SK-N-SH (cell line): ENCODE measurements at places on chromosomes 1 and 21.

DNA sequence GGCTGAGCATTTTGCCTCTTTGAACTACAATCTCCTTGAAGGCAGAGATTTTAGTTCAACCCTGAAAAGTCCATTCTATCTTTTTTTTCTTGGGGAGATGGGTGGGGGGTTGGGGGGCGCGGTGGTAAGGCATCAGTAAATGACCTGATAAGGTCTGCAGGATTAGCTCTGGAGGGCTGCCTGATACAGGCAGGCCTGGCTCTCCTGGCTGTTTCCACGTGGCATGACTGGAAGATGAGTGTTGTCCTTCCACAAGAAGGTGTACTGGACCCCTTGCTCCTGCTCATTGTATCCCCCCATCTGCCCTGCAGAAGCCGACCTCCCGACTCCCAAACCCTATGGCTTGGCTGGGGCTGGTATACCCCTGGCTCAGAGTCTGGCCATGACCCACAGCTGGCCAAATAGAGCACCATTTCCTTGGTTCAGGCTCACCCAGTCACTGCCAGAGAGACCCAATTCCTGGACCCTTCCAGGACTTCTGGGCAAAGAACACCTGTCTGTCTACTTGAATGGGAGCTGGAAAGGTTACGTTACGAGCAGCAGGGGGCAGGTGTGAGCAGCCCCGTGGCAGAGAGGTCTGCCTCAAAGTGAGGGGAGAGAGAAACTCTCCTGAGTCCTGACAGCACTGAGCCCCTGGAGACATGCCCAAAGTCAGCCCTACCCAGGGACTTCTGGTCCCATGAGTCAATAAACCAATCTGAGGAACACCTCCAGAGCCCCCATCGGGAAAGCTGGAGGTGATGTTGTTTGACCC, 17.0 kb downstream of the DHRS3 start:
- peak; percentile 44 for DNase-seq

DNA sequence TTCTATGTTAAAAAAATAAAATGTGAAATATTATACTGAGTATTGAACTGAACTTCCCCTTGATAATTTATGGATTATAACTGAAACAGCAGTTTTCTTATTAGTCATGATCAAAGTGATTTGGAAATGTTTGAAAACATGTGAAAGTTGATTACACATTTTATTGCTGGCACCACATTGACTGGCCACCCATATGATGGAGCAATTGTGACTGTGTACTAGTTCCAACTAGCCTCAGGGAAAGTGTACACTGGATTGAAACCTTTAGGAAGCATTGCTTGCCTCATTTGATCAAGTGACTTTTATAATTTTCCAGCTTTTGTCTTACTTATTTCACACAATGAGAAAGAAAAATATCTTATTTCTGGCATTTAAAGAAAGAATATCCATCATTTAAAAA, 128.0 kb upstream of the ADGRL2 start:
- DNase-seq = no peak

GRCh38 chr1:193569096-193569982, 382.9 kb upstream of the B3GALT2 start:
- no peak for DNase-seq

DNA sequence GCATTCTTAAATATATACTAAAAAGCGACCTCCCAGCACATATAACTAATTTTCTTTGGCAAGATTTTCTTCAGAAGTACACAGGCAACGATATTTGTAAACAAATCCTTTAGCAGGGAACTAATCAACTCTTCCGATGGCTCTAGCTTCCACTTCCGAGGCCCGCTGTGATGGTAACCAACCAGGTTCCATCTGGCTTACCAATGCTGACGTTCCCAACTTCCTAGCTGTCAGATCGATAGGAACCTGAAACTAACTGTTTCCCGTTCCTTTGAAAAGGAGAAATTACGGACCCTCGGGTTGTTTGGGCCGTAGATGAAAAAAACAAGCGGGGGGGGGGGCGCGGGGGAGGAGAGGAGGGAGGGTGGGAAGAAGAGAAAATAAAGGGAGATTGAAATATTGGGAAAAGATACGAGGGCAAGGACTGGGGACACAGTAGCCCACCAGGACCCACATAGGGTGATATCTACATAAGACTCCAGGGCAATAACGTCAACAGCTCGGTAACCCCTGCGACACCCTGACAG, 513 bp downstream of the GTF2B start:
- DNase-seq = peak; percentile 39

- DNase-seq = no peak
These were observed 77.5 kb downstream of the PUM1 start for GRCh38 chr1:30988045-30988444.

- no peak for DNase-seq
These were observed 108.8 kb upstream of the IRF2BP2 start for GRCh38 chr1:234718496-234719453.
